ENCODE measurements at places on chromosomes 4 and X. TPM values are rescaled to one million over a fixed set of nuclear protein-coding genes. Genes with fewer than 3 reads are reported as not detected.

EXOC1L gene
- not detected for total RNA-seq

SULT1E1 gene
- not detected for total RNA-seq

SUPT20HL1 gene
- total RNA-seq: not detected

KIT gene
- total RNA-seq: not detected

SERPINA7 gene
- total RNA-seq: not detected

DMRTC1B gene
- 0.13 TPM for total RNA-seq

STK32B gene
- total RNA-seq: 18.0 TPM

USP17L26 gene
- not detected for total RNA-seq

ZGRF1 gene
- 1.9 TPM for total RNA-seq

TMPRSS11B gene
- not detected for total RNA-seq

SPINK2 gene
- total RNA-seq: not detected

TMEM184C gene
- 23.2 TPM for total RNA-seq

AMER1 gene
- total RNA-seq: 2.9 TPM
